ENCODE measurements at places on chromosomes 6 and 20. TPM values are rescaled to one million over a fixed set of nuclear protein-coding genes. Genes with fewer than 3 reads are reported as not detected.

The CRISP3 gene
- total RNA-seq, result 9.2 TPM

The OOEP gene
- total RNA-seq, result not detected

The BTBD3 gene
- total RNA-seq, result 15.4 TPM

The PTPRT gene
- 6.3 TPM for total RNA-seq

The ACSS2 gene
- 137 TPM for total RNA-seq

The PLG gene
- total RNA-seq, result not detected

The UBD gene
- 2.9 TPM for total RNA-seq

The TNF gene
- total RNA-seq, result 0.33 TPM

DNA sequence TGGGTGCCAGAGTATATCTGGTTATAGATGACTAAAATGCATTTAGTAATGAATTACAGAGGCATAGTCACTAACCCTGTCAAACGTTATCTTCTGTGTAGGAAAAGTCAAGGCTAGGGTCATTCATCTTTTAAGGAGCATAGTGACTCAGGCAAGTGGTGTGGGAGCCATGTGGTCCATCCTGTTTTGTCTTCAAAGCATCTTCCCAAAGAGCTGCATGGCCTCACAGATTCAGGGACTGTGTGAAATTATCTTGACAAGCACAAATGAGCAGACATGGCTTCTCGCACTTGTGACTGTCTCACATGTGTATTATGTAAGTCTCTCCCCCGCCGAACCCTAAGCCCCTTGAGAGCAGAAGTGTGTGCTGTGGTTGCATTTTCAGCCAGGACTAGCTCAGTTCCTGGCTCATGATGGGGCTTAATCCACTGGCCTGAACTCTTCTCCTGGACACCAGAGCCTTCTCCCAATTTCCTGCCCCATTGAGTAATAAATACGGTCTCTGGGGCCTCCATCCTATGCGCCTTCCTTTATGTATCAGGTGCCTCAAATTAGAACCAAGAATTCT is 769.1 kb downstream of the QKI start:
- no peaks in the 10 kb centered on the region for H3K4me1 ChIP-seq
- DNase-seq, result no peak
- H3K36me3 ChIP-seq, result no peaks in the 10 kb centered on the region
- H3K27me3 ChIP-seq, result no peaks in the 10 kb centered on the region
- H3K27ac ChIP-seq, result no peak overlapping the region

GRCh38 chr6:54719131-54719530 is 127.4 kb upstream of the FAM83B start:
- peak overlapping the region; percentile 26 for H3K27ac ChIP-seq
- no peak for DNase-seq
- no peak overlapping the region for H3K4me3 ChIP-seq
- H3K27me3 ChIP-seq, result no peaks in the 10 kb centered on the region
- no peaks in the 10 kb centered on the region for H3K36me3 ChIP-seq
- H3K4me1 ChIP-seq, result no peaks in the 10 kb centered on the region

- H3K4me3 ChIP-seq, result no peak overlapping the region
- no peak for DNase-seq
- no peak overlapping the region for H3K27ac ChIP-seq
Observed at GRCh38 chr6:138000941-138001340, 106.3 kb downstream of the PERP start.

DNA sequence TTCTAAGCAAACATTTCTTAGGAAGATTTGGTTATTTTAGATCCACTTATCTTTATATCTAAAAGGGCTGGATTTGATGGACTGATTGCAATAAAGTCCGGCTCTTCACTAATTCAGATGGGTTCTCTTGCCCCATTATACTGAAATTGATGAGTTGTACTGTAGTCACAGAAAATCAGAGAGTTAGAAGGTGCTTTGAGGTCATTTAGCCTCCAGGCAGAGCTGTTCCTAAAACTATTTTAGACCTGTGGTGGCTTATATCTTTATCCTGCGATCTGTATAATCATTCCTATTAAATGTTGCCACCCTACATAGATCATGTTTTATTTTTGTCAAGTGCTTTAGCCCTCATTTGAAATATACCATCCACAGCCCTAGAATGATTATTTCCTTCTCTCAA is 61.3 kb upstream of the ATXN1 start:
- no peak overlapping the region for H3K4me3 ChIP-seq
- no peaks in the 10 kb centered on the region for H3K27me3 ChIP-seq
- no peak for DNase-seq
- no peaks in the 10 kb centered on the region for H3K36me3 ChIP-seq
- no peak overlapping the region for H3K27ac ChIP-seq

DNA sequence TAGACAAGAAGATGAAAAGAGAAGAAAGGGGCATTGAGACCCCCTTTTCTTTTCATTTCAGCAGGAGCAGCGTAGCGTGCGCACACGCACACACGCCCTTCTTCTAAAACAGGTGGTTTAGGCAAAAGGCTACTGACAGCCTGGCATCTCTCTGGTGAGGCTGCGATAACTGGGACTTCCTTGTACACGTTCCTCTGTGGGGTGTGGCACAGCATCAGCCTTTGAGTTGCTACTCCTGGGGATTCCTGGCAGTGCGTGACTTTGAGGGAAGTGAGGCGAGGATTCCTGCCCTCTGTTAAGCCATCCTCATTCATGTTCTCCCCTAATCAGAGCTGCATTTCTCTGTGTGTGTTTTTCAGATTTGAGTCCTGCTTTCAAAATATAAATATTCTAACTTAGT is 94.7 kb downstream of the TMEM170B start:
- no peak for DNase-seq
- no peaks in the 10 kb centered on the region for H3K27me3 ChIP-seq
- H3K36me3 ChIP-seq, result no peaks in the 10 kb centered on the region
- no peaks in the 10 kb centered on the region for H3K4me1 ChIP-seq
- no peak overlapping the region for H3K27ac ChIP-seq

GRCh38 chr20:5041433-5041832 is 40.1 kb upstream of the SLC23A2 start:
- no peak for DNase-seq
- H3K4me3 ChIP-seq, result no peak overlapping the region
- H3K27me3 ChIP-seq, result no peaks in the 10 kb centered on the region
- no peak overlapping the region for H3K27ac ChIP-seq

DNA sequence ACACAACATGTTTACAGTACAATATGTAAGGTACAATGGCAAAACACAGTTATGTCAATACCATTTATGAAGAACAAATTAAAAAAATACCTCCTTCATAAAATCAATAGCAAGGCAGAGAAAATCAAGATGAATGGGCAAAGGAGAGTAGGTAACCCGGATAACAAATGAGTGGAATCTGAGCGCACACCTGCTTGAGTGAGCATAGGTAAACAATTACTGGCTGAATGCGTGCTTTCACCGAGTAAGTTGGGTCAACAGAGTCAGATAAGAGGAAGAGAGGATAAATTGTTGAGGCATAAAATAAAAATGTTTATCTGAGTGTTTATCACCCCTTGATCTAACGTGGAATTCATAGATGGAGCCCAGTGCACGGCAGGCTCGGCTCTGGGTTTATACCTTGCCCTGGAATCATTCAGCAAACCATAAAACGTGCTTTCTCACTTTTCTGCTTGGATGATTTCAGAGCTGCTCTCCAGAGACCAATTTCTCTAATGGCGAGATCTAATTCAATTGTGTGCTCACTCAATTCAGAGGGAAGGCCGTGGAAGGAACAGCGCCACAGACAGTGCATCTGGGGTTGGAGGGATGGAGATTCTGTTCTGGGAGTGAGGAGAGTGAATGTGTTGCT is 224.8 kb upstream of the MAP3K7 start:
- no peaks in the 10 kb centered on the region for H3K4me1 ChIP-seq
- H3K36me3 ChIP-seq, result no peaks in the 10 kb centered on the region
- no peak overlapping the region for H3K27ac ChIP-seq
- no peaks in the 10 kb centered on the region for H3K27me3 ChIP-seq

- H3K4me3 ChIP-seq, result no peak overlapping the region
- H3K27ac ChIP-seq, result no peak overlapping the region
- H3K27me3 ChIP-seq, result no peaks in the 10 kb centered on the region
- no peaks in the 10 kb centered on the region for H3K4me1 ChIP-seq
- no peaks in the 10 kb centered on the region for H3K36me3 ChIP-seq
Observed at GRCh38 chr20:38181207-38181801, 16.2 kb upstream of the TGM2 start.

DNA sequence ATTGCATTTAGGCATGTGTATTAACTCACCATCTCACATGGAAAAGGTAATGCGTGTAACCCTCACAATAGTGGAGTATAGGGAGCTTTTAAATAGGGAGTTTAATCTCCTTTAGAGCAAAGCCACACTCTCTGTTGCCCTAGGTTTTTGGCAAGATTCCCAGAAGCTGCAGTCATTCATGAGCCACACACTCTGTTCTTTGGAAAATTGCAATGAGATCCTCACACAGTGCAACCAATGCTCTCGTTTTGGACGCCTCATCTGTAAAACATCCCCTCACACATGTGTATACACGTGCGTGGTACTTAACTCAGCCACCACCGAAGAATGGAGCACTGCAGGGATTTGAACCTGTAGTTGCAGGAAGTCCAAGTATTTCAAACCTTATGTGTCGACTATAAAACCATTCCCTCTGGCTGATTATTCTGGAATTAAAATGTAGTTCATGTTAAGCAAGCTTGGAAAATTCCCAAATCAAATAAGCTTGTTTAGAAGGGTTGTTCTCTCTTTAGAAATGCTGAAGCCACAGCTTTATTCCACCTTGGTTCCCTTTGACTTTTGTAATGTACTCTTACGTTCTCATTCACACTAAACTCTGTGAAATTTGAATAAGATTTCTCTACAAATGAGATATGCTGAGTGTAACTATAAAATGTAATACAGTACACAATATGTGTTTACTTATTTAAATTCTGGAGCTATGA is 489.8 kb upstream of the MANEA start:
- no peaks in the 10 kb centered on the region for H3K4me1 ChIP-seq
- no peak overlapping the region for H3K27ac ChIP-seq
- H3K4me3 ChIP-seq, result no peak overlapping the region
- DNase-seq, result no peak

Measured in breast epithelium (tissue), 4 donors.